ENCODE measurements at places on chromosomes 7 and 10.
A peak's percentile ranks its signal among the peaks of the same experiment; 100 is the strongest.

GRCh38 chr7:48179496-48180030 is 8.3 kb downstream of the ABCA13 start:
- DNase-seq, result no peak

- DNase-seq, result no peak
These were observed 189.2 kb downstream of the THSD7A start for GRCh38 chr7:11642841-11643240.

- no peak for DNase-seq
These were observed 67.4 kb upstream of the ZNF746 start for GRCh38 chr7:149565096-149565382.

- no peak for DNase-seq
These were observed 56.6 kb downstream of the TMEM209 start for GRCh38 chr7:130148561-130148960.

- DNase-seq, result no peak
These were observed 149.9 kb upstream of the ITGB1 start for GRCh38 chr10:33107953-33108352.

DNA sequence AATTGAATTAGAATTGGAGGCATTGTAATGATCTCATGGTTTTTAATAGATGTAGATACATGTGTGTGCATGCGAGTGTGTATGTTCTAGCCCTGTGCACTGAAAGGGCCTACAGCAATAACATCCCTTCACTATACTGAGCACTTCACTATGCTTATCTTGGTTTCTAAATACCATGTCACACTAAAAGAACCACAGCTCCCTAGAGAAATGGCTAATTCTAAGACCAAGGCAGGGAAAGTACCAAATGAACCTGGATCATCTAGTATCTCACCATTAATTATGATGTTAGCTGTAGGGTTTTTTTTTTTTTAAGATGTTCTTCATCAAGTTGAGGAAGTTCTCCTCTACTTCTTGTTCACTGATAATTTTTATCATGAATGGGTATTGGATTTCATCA is 55.1 kb downstream of the HECTD2 start:
- no peak for DNase-seq

DNA sequence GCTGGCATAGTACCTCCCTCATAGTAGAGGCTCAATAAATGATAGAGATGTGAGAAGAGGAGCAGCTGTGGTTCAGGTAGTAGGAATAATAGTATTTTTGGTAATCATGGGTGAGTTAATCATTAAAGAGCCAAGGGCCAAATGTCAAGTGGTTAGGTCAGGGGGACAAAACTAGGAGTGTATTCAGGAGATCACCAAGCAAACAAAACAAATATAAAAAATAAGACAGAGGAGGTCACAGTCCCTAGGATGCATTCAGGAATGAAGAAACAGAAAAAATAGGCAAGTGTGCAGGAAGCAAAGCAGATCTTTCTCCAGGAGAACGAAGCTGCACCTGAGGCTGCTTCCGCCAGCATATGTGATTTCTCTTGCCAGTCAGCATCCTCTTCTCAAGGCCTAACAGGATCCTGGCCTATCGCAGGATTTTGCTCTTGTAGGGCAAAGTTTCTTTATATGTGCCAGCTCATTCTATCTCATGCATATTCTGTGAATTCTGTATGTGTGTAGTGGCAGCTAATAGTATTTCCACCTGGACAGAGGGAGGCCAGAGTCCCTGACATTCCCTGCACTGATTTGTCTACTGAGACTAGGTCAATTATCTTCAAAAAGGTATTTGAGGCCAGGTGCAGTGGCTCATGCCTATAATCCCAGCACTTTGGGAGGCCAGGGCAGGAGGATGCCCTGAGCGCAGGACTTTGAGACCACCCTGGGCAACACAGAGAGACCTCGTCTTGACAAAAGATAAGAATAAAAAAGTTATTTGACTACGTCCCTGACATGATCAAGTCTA is 82.7 kb downstream of the AKR1D1 start:
- no peak for DNase-seq

DNA sequence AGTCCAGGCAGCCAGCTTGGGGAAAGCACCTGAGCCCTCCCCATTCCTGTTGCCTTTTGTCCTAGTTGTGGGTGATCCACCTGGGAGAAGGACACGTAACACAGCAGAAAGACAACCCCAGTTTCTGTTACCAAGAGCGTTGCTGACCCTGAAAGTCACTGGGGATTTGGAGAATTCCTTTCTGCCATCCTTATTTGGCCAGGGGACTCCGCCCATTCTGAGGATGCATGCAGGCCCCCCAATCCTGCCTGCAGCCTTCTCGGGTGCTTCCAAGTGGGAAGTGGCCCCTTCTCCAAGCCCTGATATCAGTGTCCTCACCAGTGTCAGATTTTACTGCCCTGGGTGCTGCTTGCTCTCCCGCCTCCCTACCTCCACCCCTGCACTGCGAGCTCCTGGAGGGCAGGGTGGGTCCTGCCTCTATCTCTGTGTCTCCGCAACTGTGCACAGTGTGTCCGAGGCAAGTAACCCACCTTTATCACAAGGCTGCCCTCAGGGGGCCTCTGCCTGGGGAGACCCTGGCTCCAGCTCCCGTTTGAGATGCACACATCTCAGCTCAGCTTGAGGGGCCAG is 9.2 kb upstream of the ADCY1 start:
- no peak for DNase-seq

GRCh38 chr7:151503902-151504714 is 15.6 kb downstream of the RHEB start:
- no peak for DNase-seq

DNA sequence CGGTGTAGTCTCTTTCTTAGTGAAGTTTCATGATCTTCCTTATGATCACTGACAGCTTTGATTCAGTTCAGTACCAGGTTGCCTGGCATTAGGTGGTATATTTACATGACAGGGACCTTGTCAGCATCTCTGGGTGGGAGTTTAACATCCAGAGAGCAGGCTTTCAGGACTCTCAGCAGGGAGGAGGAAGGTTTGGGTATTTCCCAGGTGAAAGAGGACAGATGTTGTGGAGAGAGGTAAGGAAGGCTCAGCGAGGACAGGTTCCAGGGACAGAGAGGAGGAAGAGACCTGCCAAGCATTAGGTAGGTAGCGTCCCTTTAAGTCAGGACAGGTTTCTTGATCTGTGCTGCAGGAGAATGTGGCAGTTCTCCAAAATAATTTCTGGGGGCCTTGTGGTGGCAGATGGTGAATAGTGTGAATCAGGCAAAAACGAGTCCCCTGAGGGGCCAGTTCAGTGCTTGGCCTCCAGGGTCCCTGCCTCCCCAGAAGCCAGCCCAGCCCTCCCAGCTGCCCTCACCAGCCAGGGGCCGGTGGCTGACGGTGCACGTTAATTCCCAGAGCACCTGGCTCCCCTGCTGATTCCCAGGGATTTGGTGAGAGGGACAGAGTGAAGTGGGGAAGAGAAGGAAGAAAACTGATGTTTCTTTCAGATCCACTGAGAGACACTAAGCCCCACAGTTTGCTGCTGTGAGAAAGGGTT is 82.0 kb downstream of the VWC2 start:
- no peak for DNase-seq

DNA sequence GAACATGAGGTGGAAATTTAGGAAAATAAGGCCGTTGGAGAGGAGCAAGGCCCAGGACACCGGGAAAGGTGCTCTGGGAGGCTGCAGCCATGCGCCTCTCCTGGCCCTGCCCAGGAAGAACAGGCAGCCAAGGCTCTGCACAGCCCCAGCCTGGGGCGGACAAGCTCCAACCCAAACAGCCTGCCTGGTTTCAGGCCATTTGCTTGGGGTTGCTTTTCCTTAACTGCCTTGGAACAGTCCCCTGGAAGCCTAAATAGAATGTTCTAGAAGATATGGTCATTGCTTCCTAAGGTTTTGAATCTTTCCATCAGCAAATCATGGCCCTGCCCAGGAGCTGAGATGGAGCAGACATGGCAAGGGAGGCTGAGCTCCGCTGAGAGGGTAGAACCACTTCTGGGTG is 11.0 kb downstream of the VSTM4 start:
- no peak for DNase-seq

DNA sequence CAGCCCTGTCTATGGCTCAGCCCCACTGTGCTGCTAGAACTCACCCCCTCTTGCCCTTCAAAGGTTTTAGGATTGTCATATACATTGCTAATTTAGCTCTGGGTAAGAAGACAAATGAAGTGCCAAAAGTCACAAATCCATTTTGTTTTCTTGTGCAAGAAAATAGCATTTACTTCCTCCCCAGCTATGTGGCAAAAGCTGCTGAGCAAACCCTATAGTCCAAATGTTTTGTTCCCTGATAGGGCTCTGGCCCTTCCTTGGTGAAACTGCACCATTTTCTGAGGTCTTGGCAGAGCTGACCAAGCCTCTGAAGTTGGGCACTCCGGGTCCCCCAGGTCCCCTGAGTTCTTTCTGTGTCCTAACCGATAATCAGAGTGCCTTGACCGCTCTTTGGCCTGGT is 84.1 kb upstream of the GJD4 start:
- DNase-seq, result no peak

GRCh38 chr7:32659853-32660252 is 164.6 kb downstream of the AVL9 start:
- DNase-seq, result peak; percentile 74

DNA sequence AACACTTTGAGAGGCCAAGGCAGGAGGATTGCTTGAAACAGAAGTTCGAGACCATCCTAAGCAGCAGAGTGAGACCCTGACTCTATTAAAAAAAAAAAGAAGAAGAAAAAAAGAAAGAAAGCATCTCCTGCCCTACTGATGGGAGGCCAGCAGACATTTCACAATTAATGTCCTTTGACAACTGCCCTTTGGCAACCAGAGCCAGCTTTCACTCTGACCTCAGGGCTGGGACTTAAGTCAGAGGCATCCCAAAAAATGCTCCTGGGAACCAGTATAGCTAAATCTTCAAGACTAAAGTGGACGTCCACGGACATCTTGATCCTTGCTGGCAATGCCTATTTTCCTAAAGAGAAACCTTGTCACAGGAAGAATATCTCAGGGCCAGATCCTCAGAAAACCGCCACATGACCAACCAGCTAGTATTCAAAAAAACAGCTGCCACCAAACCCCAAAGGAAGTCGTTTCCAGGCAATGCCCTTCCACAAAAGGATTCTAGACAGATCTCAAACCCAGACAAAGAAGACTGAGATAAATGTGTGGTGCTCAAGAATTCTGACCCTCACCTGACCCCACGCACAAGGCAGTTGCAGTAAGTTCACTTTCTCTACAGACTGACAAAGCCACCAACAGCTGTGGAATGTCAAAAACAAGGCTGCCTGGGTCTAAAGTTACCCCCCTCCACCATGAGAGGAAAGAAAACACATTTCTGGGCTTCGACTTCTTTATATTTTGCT is 18.4 kb downstream of the GFRA1 start:
- DNase-seq, result no peak

DNA sequence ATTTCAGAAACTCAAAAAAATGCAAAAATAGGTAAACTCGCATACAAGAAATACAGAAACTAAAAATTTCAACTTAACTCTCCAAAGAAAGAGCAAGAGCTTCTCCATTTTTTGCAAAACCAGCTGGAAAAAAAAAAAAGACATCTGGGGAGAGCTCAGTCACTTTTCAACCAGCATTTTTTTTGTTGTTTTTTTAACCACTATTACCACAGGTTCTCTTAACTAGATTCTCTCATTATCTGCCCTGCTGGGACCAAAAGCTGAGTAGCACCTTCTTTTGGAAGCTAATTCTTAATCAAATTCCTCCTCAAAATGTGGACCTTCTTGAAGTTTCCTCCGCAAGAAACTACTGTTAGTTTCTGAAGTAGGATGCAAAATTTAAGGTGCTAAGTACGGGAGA is 14.2 kb downstream of the IGF2BP3 start:
- DNase-seq, result no peak

- no peak for DNase-seq
These were observed 456.2 kb upstream of the NRP1 start for GRCh38 chr10:33790521-33791271.

Measured in Right ventricle myocardium inferior (tissue), 1 donor.